Transverse colon (tissue), 4 donors: ENCODE measurements at places on chromosomes 4 and X. TPM values are rescaled to one million over a fixed set of nuclear protein-coding genes. Genes with fewer than 3 reads are reported as not detected.

The STK32B gene
- 0.68 TPM for total RNA-seq

The GABRG1 gene
- not detected for total RNA-seq

The RHOH gene
- 10.3 TPM for total RNA-seq

The PITX2 gene
- total RNA-seq = 33.7 TPM

The ALB gene
- total RNA-seq = 0.64 TPM

DNA sequence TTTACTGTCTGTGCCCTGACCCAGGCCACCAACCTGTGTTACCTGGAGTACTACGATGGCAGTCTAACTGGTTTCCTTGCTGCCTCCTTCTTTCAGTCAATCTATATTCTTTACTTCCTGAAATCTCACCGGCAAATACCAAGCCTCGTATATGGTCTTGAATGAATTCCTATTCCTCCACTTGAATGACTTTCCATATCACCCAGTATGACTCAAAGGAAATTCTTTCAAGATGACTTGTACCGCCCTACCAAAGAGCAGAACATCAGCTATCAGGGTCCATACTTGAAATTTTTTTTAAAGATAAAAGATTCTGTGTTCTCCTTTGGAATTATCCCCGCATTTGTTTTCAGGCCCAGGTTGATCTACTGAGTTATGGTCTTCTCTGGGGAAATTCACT is 378.0 kb downstream of the AFF2 start:
- H3K27ac ChIP-seq = no peak overlapping the region
- DNase-seq = no peak

- no peak for DNase-seq
- no peak overlapping the region for H3K27ac ChIP-seq
These were observed 348.5 kb upstream of the INTU start for GRCh38 chr4:127284236-127284635.

GRCh38 chr4:143118663-143119062 is 66.1 kb upstream of the USP38 start:
- H3K4me1 ChIP-seq = no peaks in the 10 kb centered on the region
- H3K27ac ChIP-seq = no peak overlapping the region
- DNase-seq = no peak
- no peak overlapping the region for H3K4me3 ChIP-seq

- no peaks in the 10 kb centered on the region for H3K27me3 ChIP-seq
- H3K27ac ChIP-seq = no peak overlapping the region
These were observed 14.3 kb upstream of the FAM3A start for GRCh38 chrX:154530286-154530685.

- peaks cover 40% of the 10 kb centered on the region for H3K4me1 ChIP-seq
- no peak overlapping the region for H3K27ac ChIP-seq
- no peaks in the 10 kb centered on the region for H3K36me3 ChIP-seq
- no peak overlapping the region for H3K4me3 ChIP-seq
- DNase-seq = no peak
These were observed 82.9 kb downstream of the CAMK2D start for GRCh38 chr4:113678641-113679040.

DNA sequence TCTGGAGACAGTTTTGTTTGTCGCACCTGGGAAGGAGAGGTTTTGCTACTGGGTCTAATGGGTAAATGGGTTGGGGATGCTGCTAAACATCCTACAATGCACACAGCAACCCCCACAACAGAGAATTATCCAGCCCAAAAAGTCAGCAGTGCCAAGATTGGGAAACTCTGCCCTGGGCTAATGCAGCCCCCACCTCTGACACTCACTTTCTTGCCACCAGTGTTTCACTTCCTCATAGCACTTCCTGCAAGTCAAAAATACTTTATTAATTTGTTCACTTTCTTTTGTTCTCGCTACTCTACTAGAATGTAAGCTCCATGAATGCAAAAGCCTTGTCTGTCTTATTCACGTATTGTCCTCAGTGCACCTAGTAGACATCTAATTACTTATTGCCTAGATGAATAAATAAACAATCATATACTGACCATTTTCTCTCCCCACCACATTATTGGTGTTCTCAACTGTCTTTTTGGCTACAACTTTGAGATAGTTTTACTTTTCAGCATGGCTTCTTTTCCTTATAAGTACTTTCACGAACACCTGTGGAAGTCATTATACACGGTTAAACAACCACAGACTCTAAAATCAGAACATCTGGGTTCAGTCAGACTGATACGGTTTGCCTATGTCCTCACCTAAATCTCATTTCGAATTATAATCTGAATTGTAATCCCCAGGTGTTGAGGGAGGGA is 82.0 kb upstream of the PITX2 start:
- no peak overlapping the region for H3K4me3 ChIP-seq
- no peaks in the 10 kb centered on the region for H3K4me1 ChIP-seq
- H3K27ac ChIP-seq = no peak overlapping the region
- H3K27me3 ChIP-seq = no peaks in the 10 kb centered on the region
- H3K36me3 ChIP-seq = no peaks in the 10 kb centered on the region
- DNase-seq = no peak

DNA sequence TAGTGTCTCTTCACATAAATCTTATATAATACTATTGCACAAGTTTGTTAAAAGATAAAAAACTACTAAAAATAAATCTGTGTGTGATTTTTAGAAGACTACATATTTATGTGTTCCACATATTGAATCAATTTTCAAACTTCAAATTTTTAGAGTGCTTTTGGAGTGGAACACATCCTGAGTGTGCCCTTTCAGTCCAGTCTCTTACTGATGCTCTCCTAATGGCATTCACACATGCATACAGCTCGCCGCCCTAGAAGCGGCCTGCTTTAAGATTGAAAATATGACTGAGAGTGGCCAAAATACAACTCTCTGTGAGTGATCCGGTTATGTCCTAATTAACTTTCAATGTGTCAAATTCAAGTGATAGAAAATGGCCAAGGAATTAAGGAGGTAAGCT is 628.8 kb downstream of the ANKRD50 start:
- H3K27ac ChIP-seq = no peak overlapping the region
- DNase-seq = no peak

DNA sequence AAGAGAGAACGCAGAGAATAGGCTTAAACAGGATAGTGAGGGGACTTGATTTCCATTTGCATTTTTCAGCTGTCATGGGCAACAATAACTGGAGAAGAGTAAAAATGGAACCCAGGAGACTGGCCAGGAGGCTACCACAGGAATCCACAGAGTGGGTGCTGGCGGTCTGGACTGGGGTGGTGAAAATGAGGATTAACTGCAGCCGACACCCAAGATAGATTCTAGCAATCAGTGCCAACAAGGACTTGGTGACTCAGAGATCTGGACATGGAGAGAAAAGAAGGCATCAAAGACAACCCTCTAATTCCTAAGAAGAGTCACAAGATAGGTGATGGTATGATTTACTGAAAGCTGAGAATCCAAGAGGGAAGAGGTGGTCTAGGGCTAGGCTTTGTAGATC is 102.8 kb downstream of the ATP8A1 start:
- H3K27me3 ChIP-seq = no peaks in the 10 kb centered on the region
- no peak overlapping the region for H3K27ac ChIP-seq
- H3K4me1 ChIP-seq = no peaks in the 10 kb centered on the region
- H3K4me3 ChIP-seq = no peak overlapping the region
- peaks cover 12% of the 10 kb centered on the region for H3K36me3 ChIP-seq

- no peaks in the 10 kb centered on the region for H3K4me1 ChIP-seq
- no peak overlapping the region for H3K27ac ChIP-seq
- no peaks in the 10 kb centered on the region for H3K27me3 ChIP-seq
These were observed 76.0 kb upstream of the MAGEB16 start for GRCh38 chrX:35722128-35722527.

DNA sequence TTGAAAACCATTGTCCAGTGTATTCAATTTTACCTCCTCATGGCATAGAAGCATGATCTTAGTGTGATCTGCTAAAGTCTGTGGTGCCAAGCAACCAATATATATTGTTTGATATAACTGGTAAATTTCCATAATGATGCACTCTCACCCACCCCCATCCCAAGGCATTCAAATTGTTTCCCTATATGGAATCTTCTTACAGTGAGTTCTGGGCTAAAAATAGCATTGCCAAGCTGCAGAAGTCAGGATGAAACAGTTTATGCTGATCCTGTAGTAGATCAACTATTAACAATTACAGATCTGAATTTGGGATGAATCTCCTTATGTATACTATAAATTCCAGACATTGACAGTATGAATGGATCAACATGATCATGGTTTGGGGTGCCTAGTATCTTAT is 20.9 kb downstream of the FGF13 start:
- no peak overlapping the region for H3K27ac ChIP-seq
- no peaks in the 10 kb centered on the region for H3K27me3 ChIP-seq
- H3K4me1 ChIP-seq = no peaks in the 10 kb centered on the region
- no peak overlapping the region for H3K4me3 ChIP-seq

DNA sequence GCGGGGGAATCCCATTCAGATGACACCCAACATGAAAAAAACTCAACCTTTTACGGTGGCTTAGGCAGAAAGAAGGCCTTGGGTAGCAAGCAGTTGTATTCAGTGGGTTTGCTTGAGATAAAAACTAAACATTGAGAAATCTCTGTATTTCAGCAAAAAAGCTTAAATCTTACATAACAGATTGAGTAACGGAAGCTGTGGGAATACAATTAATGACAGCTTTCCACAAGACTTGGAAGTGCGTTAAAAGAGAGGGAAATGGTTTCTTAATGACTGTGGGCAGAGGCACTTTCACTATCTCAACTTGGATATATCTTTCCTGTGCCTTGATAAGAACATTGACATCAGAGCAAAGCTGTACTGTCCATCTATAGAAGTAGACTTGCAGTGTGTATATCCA is 418.5 kb upstream of the HS3ST1 start:
- H3K4me1 ChIP-seq = peaks cover 11% of the 10 kb centered on the region
- no peaks in the 10 kb centered on the region for H3K36me3 ChIP-seq
- H3K27me3 ChIP-seq = no peaks in the 10 kb centered on the region
- no peak for DNase-seq
- no peak overlapping the region for H3K4me3 ChIP-seq

GRCh38 chrX:123513585-123514278 is 219.1 kb downstream of the THOC2 start:
- H3K27ac ChIP-seq = no peak overlapping the region
- H3K4me1 ChIP-seq = no peaks in the 10 kb centered on the region
- H3K4me3 ChIP-seq = no peak overlapping the region
- DNase-seq = no peak
- no peaks in the 10 kb centered on the region for H3K36me3 ChIP-seq

DNA sequence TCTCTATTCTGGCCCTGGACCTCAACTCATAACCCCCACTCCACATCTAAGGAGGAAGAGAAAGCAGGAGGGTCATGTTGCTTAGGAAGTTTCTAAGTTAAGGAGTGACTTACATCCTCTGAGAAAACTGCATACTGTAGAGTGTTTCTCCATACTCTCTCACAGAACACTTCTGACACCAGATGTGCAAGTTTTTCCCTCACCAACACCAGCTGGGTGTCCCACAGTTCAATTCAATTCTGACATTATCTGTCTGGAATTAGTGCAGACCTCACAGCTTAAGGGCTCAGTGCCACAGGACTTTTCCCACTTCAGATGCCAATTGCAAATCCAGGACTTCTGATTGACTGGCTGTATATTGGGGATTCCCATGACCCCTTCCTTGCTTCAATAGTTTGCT is 89.0 kb upstream of the SFRP2 start:
- H3K27me3 ChIP-seq = no peaks in the 10 kb centered on the region
- H3K4me1 ChIP-seq = no peaks in the 10 kb centered on the region
- H3K27ac ChIP-seq = no peak overlapping the region
- no peak overlapping the region for H3K4me3 ChIP-seq
- no peaks in the 10 kb centered on the region for H3K36me3 ChIP-seq

- no peak overlapping the region for H3K4me3 ChIP-seq
- H3K36me3 ChIP-seq = no peaks in the 10 kb centered on the region
- no peaks in the 10 kb centered on the region for H3K27me3 ChIP-seq
- DNase-seq = no peak
- no peaks in the 10 kb centered on the region for H3K4me1 ChIP-seq
These were observed 34.4 kb downstream of the CC2D2A start for GRCh38 chr4:15504041-15504440.

GRCh38 chr4:87551361-87551760 is 22.2 kb upstream of the SPARCL1 start:
- H3K4me1 ChIP-seq = no peaks in the 10 kb centered on the region
- H3K27me3 ChIP-seq = no peaks in the 10 kb centered on the region
- H3K27ac ChIP-seq = no peak overlapping the region
- H3K4me3 ChIP-seq = no peak overlapping the region
- H3K36me3 ChIP-seq = no peaks in the 10 kb centered on the region
- DNase-seq = no peak

GRCh38 chr4:41221850-41222645 is 7.7 kb upstream of the APBB2 start:
- DNase-seq = no peak
- H3K36me3 ChIP-seq = no peaks in the 10 kb centered on the region
- H3K4me3 ChIP-seq = no peak overlapping the region
- H3K27me3 ChIP-seq = peaks cover 3% of the 10 kb centered on the region
- peaks cover 6% of the 10 kb centered on the region for H3K4me1 ChIP-seq
